GM13977 (cell line): ENCODE measurements at places on chromosomes 4 and X.
A peak's percentile ranks its signal among the peaks of the same experiment; 100 is the strongest.

- DNase-seq: no peak
Observed at GRCh38 chr4:6404611-6405396, 67.6 kb downstream of the PPP2R2C start.

- no peak for DNase-seq
Observed at GRCh38 chr4:73451981-73452747, 16.1 kb downstream of the AFP start.

DNA sequence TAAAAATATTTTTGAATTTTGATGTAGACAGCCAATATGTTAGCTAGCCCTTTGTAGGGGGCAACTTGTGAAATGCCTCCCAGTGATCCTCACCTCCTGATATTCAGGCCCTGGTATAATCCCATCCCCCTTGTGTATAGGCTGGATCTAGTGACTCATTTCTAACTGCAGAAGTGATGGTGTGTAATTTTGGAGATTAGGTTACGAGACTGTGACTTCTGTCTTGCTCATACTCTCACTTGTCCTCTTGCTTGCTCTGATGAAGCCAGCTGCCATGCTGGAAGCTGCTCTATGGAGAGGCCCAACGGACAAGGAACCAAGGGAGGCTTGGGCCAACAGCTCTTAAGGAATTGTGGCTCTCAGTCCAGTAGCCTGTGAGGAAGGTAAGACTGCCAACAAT lies 61.7 kb downstream of the GPR82 start:
- no peak for DNase-seq

DNA sequence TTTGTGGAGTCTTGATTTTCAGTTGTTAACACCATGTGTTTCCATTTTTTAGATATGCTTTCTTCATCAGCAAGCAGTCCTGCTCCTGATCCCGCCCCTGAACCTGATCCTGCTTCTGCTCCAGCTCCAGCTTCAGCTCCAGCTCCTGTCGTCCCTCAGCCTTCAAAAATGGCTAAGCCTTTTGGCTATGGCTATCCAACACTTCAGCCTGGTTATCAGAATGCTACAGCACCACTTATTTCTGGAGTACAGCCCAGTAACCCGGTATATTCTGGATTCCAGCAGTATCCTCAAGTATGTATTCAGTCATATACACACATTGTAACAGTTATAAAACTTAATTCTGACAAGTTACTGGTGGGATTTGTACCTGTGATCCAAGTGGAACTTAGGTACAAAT lies 60.9 kb downstream of the SEC24B start:
- no peak for DNase-seq

GRCh38 chr4:6687947-6688878 lies 5.5 kb upstream of the S100P start:
- DNase-seq: no peak

GRCh38 chrX:43741843-43742573 lies 85.9 kb downstream of the MAOA start:
- no peak for DNase-seq

DNA sequence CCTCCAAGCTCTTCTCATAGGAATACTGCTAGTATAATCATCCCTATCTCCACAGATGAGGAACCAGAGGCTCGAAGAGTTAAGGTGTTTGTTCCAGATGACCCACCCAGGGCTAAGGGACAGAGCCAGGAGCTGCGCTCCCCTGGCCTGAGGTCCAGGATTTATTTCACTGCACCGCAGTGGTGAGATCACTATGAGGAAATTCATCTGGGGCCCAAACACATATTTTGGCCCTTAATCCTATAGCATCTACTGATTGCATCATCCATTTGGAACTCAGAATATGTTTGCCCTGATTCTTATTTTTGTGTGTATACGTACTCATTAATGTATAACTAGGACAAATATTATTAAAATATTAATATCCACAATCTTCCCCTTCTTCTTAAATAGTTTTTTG lies 100.1 kb upstream of the RBPJ start:
- DNase-seq: no peak

GRCh38 chrX:131332331-131332730 lies 43.2 kb upstream of the IGSF1 start:
- DNase-seq: no peak

GRCh38 chrX:37594755-37595382 lies 23.4 kb downstream of the LANCL3 start:
- DNase-seq: no peak

DNA sequence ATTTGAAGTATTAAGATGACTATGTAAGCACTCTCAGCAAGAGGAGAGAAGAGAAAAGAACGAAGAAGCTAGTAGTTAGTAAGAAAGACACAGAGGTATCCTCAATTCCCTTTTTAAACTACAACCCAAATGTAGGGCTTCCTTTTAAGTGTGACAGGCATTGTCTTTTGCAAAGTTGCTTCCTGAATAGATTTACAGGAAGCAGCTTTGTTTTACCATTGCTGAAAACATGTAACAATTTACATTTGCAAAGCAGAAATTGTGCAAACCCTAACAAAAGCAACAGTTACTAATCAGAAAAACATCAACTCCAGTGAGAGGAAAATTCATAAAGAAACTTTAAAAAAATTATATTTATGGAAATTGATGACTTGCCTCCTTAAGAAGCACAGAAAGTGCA lies 96.4 kb downstream of the FAM13A start:
- no peak for DNase-seq

- DNase-seq: no peak
Observed at GRCh38 chr4:41472081-41472480, 65.9 kb upstream of the LIMCH1 start.

GRCh38 chrX:23901805-23902204 lies 5.9 kb downstream of the APOO start:
- peak; percentile 51 for DNase-seq

GRCh38 chrX:150291014-150291413 lies 72.1 kb upstream of the MAMLD1 start:
- no peak for DNase-seq

DNA sequence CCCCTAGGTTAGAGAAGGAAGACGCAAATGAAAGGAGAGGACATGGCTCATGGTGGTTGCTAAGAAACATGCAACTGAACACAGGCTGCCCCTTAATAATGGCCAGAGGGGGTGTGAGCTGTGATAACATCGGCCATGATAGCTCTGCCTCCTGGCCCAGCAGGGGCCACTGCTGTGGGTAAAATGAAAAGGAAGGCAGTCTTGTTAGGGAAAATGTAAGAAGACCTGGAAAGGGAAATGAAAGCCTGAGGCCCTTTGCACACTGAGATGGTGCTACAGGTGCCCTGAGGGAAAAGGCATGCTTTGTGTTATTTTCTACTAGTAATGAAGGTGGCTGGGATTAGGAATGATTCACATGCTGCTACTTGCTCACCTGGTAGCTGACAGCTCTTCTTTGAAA lies 123.6 kb upstream of the MID1 start:
- no peak for DNase-seq

- peak; percentile 21 for DNase-seq
Observed at GRCh38 chr4:70754990-70755688, 33.4 kb downstream of the RUFY3 start.

- no peak for DNase-seq
Observed at GRCh38 chr4:141142423-141142822, 9.2 kb upstream of the RNF150 start.

DNA sequence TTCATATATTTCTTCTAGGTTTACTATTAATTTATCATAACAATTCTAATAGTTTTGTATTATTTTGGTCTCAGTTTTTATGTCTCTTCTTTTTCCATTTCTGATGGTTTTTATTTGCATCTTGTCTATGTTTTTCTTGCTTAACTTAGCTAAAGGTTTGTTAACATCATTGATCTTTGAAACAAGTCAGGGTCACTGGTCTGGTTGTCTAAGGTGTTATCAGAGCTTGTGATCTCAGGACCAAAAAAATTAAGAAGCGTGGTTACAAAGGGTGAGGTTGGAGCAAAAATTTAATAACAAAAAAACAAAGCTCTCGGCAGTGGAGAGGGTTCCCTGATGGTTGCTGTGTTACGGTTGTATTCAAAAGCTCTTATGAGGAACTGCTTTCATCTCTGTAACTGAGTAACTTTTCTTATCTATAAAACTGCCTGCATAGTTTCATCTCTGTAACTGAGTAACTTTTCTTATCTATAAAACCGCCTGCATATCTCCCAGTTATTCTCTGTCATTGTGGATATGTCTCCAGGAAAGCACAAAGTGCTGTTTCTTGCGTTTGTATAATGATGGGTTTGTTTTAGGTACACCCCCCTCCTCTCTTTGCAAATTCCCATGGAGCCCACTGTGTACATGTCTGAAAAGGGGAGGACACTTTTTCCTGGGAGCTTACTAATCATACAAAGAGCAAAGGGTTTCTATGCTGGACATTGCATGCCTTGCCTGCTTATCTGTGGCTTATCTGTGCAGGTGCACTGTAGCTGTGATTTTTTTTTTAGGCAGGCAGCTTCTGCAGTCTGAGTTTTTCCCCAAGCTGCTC lies 62.4 kb upstream of the UGT2B15 start:
- DNase-seq: no peak

DNA sequence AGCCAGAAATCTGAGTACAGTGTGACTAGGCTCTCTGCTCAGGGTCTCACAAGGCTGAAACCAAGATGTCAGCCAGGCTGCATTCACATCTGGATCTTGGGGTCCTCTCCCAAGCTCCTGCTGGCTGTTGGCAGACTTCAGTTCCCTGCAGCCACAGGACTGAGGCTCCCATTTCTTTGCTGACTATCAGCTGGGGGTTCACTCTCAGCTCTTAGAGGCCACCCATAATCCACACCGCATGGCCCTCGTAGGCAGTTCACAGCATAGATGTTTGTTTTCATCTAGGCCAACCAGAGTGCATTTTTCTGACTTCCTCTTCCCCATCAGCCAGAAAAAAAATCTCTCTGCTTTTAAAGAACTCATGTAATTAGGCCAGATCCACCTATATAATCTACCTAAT lies 8.2 kb upstream of the WDR44 start:
- DNase-seq: no peak

- no peak for DNase-seq
Observed at GRCh38 chr4:69025191-69025998, 70.9 kb upstream of the UGT2B7 start.

DNA sequence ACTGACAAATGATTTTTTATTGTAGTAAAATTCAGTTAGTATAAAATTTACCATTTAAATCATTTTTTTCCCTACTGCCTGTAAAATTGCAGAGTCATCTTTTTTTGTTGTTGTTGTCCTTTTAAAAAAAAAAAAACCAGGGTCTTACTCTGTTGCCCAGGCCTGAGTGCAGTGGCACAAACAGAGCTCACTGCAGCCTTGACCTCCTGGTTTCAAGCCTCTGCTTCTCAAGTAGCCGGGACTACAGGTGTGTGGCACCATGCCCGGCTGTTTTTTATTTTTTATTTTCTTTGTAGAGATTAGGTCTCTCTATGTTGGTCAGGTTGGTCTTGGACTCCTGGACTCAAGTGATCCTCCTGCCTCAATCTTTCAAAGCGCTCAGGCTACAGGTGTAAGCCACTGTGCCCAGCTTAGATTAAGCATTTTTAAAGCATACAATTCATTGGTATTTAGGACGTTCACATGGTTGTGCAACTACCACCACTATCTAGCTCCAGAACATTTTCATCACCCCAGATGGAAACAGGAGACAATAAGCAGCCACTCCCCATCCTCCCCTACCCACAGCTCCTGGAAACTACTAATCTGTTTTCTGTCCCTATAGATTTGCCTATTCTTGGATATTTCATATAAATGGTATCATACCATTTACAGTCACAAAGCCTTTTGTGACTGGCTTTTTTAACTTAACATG lies 59.7 kb upstream of the PGRMC2 start:
- DNase-seq: no peak

DNA sequence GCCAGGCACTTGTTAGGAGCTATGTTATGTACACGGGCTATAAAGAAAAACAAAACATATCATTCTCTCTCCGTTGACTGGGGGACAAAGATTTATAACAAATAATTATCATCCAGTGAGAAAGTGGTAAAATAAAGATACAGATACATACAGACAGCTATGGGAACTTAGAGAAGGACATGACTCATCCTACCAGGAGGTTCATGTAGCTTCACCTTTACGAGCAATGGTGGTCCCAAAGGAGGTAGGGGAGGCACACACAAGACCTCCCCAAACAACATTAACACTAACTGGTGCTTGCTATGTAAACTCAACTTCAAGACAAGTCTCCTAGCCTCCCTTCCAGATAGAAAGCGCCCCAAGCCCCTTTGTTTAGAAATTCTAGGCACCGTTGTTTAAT lies 8.9 kb downstream of the AMBN start:
- DNase-seq: no peak

DNA sequence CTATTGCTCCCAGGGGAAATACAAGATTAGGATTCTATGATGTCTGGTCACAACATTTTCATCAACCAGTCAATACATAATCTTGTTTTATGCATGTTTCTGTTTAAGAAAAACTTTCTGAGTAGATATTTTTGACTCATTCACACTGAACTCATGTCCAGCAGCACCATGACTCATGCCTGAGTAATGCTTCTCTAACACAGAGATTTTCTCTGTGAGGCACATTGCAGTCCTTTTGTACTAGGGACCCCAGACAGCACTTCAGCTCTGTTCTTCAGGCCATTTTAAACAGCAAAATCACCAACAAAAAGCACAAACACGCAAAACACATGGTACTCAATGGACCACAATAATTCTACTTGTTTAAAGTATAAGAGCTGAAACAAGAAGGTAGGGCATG lies 83.6 kb downstream of the MXRA5 start:
- no peak for DNase-seq

GRCh38 chr4:17347445-17347844 lies 164.4 kb downstream of the QDPR start:
- DNase-seq: peak; percentile 49

DNA sequence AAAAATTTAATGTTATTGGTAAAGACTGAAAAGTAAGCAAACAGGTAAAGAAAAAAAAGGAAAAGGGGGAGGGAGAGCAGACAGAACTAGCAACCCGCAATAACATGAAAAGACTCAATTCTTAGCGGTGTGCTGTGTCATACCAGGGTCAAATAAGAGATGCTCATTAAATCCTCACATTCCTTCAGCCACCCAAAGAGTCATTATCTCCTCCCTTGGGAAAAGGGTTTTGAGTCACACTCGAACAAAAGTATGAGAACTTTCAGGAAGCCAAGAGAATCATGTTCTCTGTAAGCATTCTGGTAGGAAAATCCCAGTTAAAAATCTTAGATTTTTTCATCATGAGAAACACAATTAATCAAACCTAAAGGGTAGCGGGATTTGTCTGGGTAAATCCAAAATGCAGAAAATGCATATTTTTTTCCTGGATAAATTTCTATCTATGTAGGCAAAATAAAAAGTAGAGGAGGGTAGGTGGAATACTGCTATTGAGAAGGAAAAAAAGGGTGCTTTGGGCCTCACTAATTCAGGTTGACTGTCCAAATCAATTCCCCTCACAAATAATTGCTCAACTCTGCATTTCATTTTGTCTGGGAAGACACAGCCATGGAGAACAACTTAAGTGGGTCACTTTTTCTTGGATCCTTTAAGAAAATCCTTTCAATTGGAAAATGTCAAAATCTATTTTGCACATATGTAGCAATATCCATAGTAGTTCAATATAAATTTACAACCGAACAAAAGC lies 23.2 kb downstream of the TNIP3 start:
- DNase-seq: no peak

GRCh38 chrX:69262036-69262936 lies 97.0 kb upstream of the PJA1 start:
- no peak for DNase-seq
